ENCODE measurements at places on chromosomes 7 and 10.

DNA sequence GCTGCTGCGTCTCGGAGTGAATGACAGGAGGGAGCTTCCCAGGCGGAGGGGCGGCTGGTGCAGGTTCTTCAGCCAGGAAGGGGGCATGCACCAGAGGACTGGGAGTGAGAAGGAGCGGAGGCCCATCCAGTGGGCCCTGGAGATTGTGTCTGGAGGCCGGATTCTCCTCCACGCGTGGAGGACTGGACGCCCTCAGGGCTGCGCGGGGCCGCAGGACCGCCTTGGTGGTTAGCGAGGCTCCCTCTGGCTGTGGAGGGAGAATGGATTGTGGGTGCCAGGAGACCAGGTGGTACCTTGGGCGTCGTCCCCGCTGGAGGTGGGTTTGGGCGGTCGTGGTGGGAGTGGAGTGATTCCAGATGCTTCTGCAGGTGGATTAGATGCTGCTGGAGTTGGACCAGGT, 68.9 kb downstream of the ELFN1 start:
- no peak for DNase-seq

GRCh38 chr7:150924369-150924781, 53.7 kb downstream of the KCNH2 start:
- DNase-seq: no peak

- peak; percentile 14 for DNase-seq
Measured at GRCh38 chr7:130288829-130289228, 4.1 kb upstream of the CPA4 start.

GRCh38 chr7:95467912-95468607, 17.7 kb upstream of the ASB4 start:
- no peak for DNase-seq

GRCh38 chr10:106935978-106936451, 228.5 kb downstream of the SORCS1 start:
- no peak for DNase-seq

- no peak for DNase-seq
Measured at GRCh38 chr10:17203416-17203815, 1.9 kb upstream of the TRDMT1 start.

DNA sequence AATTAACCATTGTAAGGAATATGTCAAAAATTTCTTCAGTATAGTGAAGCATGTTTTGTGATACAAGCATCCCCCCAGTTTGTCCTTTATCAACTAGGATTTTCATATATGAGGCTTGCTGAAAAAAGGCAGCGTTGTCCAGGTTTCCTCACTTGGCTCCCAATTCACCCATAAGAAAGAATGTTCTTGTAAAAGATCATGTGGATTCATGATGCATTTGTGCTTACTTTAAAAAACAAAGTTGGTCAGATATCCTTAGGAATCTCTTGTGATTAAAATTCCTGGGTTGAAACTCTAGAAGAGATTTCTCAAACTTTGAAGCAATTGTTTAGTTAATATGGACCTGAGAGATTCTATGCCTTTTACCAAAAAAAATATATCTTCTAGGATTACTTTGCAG, 181.8 kb downstream of the KIAA1217 start:
- no peak for DNase-seq

- DNase-seq: no peak
Measured at GRCh38 chr7:114835861-114836260, 86.0 kb upstream of the MDFIC start.

DNA sequence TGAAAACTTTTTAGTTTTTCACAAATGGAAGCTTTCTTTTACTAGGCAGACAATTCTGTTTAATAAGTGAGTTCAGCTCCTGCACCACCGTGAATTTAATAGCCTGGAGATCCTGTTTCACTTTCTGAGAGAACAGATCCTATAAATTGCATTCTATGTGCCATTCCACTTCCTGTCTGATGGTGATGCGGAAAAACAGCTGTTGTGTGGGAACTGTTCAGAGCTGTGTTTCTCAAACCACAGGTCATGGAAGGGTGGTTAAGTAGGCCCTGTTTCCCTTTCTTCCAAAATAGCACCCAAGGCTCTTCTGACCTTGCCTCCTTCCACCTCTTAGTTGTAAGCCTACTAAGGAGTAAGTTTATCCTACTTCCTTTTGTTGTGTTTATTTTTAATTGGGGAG, 97.2 kb upstream of the DKK1 start:
- DNase-seq: no peak

- no peak for DNase-seq
Measured at GRCh38 chr10:111298031-111298430, 221.2 kb downstream of the ADRA2A start.

GRCh38 chr7:111324228-111324627, 233.3 kb downstream of the LRRN3 start:
- no peak for DNase-seq

GRCh38 chr7:36490419-36490830, 100.8 kb downstream of the ANLN start:
- no peak for DNase-seq

- no peak for DNase-seq
Measured at GRCh38 chr7:8214244-8214824, 47.6 kb downstream of the ICA1 start.

GRCh38 chr10:78473006-78473405, 439.3 kb downstream of the RPS24 start:
- no peak for DNase-seq

DNA sequence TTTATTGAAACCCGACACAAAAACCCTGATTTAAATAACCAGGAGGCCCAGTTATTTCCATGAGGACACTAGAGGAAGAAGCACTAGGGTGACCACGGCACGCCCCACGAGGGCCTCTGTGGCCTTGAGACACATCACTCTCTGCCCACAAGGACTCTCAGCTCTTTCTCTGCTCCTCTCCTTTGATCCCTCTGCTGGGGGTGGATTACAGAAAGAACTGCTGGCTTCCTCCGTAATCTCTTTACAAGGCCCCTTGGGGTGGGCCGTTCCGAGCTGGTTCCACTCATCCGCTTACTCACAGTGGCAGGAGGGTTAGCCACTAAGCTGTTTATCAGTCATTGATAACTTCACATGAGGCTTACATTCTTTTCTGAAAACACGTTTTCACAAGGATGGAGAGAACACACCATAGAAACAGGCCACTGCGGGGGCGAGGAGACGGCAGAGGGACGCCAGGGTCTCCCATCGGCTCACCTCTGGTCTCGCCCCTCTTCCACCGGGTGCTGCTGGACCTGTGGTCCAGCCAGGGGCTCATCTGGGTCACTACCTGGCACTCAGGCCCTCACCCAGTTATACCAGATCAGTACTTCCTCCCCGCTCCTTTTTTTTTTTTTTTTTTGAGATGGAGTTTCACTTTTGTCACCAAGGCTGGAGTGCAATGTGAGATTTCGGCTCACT, 17.6 kb upstream of the PFKFB3 start:
- no peak for DNase-seq

Data from NCI-H2171 (cell line).